ENCODE measurements at places on chromosomes 2 and 18. TPM values are rescaled to one million over a fixed set of nuclear protein-coding genes. Genes with fewer than 3 reads are reported as not detected.

GRCh38 chr18:51647346-51647745, 449.9 kb upstream of the MEX3C start:
- H3K4me3 ChIP-seq: no peak overlapping the region
- H3K27ac ChIP-seq: no peak overlapping the region
- no peaks in the 10 kb centered on the region for H3K4me1 ChIP-seq
- no peak for DNase-seq

The MC4R gene
- not detected for total RNA-seq

GRCh38 chr2:44655401-44655864, 286.1 kb upstream of the SIX3 start:
- H3K27me3 ChIP-seq: no peaks in the 10 kb centered on the region
- peaks cover 7% of the 10 kb centered on the region for H3K4me1 ChIP-seq
- H3K27ac ChIP-seq: no peak overlapping the region
- no peak for DNase-seq

- H3K4me1 ChIP-seq: peaks cover 3% of the 10 kb centered on the region
- H3K4me3 ChIP-seq: no peak overlapping the region
- H3K36me3 ChIP-seq: no peaks in the 10 kb centered on the region
- H3K27ac ChIP-seq: no peak overlapping the region
- H3K27me3 ChIP-seq: peaks cover 8% of the 10 kb centered on the region
Measured at GRCh38 chr2:229401171-229401865, 130.2 kb upstream of the PID1 start.

- peak overlapping the region; percentile 31 for H3K4me3 ChIP-seq
- H3K27me3 ChIP-seq: no peaks in the 10 kb centered on the region
- peaks cover 8% of the 10 kb centered on the region for H3K36me3 ChIP-seq
- H3K4me1 ChIP-seq: peaks cover 78% of the 10 kb centered on the region
- H3K27ac ChIP-seq: peak overlapping the region; percentile 94
Measured at GRCh38 chr2:127508631-127509034, 17.7 kb downstream of the IWS1 start.

The NT5DC4 gene
- not detected for total RNA-seq

The TBR1 gene
- not detected for total RNA-seq

The ABCG8 gene
- not detected for total RNA-seq

The LHCGR gene
- not detected for total RNA-seq

Measured in chondrocyte (in vitro differentiated cells).